ENCODE measurements at places on chromosomes 7 and 10.
A peak's percentile ranks its signal among the peaks of the same experiment; 100 is the strongest.

DNA sequence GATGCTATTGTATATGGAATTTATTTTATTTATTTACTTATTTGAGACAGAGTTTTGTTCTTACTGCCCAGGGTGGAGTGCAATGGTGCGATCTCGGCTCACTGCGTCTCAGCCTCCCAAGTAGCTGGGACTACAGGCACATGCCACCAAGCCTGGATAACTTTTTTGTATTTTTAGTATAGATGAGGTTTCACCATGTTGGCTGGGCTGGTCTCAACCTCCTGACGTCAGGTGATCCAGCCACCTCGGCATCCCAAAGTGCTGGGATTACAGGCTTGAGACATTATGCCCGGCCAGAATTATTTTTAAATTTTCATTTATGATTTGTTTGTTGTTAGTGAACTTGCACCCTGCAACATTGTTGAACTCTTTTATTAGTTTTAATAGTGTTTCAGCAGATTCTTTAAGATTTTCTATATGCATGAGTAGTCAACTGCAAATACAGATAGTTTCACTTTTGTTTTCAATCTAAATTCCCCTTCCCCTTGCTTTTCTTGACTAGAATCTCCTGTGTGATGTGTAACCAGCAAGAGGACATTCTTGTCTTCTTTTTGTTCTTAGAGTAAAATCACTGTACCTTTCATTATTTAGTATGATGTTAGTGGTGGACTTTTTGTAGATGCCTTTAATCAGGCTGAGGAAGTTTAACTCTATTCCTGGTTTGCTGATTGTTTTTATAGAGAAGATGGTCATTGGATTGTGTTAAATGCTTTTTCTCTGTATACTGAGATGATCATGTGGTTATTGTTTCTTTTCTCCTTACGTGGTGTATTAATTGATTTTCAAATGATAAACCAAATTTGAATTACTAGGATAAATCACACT, 27.8 kb downstream of the ZNF33A start:
- DNase-seq, result no peak

- DNase-seq, result no peak
These were observed 80.4 kb upstream of the CDK6 start for GRCh38 chr7:92916770-92917224.

DNA sequence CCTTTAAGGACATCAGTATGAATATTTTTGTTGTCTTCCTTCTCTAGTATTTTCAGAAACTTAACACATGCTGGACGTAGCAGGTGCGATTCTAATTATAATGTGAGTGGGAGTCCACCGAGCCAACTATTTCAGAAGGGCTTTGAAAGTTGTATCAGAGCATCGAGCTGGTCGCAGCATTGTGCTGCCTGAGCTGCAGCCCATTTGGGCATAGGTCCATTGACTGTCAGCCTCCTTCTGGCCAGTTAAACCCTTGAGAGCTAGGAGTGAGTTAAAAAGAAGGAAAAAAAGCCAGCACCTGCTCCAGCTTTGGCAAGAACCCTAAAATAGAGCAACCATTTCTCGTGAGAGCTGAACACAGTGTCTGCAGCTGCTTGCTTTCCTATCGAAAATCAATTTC, 47.8 kb downstream of the SLC35G1 start:
- DNase-seq, result no peak

- peak; percentile 16 for DNase-seq
These were observed 1.8 kb downstream of the SMURF1 start for GRCh38 chr7:99141841-99142726.

DNA sequence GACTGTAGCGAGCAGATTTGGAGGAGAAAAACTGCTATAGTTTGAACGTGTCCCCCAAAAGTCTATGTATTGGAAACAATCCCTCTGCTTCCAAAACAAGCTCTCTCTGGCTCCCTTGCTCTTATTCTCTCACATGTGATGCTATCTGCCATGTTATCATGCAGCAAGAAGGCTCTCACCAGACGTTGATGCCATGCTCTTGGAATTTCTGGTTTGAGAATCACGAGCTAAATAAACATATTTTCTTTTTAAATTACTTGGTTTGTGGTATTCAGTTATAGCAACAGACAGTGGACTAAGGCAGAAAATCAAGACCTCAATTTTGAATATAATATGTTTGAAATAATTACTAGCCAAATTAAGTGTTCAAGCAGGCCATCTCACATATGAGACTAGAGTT, 17.5 kb upstream of the GNAT3 start:
- DNase-seq, result no peak

DNA sequence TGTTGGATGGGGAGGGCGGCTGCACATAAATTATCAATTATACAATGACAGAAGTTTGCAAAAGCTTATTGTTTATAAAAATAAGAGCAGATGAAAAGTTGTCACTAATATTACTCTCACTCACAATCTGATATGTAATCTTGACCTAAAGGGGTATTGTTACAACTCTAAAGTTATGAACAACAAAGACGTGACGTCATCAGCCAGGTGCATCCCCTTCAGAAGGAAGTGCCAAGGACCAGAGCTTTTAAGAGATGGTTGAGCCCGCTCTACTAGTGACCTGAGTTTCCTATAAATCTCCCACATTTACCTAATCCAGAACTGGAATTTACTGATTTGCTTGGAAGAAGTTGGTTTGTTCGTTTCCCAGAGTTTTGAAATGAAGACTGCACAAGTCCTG, 247.7 kb upstream of the MGMT start:
- DNase-seq, result no peak

DNA sequence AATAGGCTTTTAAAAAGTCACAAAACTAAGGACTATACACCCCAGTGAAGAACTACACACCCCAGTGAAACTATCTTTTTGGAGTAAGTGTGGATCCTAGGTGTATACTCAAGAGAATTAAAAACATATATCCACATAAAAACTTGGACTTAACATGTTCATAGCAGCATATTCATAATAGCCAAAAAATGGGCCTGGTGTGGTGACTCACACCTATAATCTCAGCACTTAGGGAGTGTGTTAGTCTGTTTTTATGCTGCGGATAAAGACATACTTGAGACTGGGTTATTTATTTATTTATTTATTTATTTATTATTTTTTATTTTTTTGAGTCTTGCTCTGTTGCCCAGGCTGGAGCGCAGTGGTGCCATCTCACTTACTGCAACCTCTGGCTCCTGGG, 19.0 kb upstream of the COMTD1 start:
- DNase-seq, result no peak

DNA sequence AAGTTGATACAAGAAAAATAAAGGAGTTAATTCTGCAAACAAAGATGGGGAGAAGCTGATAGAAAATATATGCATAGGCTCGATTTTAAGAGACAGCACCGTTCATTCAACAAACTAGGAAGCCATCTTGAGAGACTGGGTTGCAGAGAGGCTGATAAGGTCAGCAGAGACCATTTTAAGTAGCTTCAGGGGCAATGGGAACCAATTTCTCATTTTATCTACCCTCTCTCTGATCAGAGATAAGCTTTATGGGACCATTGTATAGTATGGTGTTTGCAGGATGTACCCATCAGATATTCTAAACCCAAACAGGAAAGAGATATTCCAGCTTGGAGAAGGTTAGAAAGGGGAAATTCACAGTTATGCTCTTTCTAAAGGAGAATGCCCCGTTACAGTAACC, 499.5 kb downstream of the SORCS3 start:
- DNase-seq, result no peak

DNA sequence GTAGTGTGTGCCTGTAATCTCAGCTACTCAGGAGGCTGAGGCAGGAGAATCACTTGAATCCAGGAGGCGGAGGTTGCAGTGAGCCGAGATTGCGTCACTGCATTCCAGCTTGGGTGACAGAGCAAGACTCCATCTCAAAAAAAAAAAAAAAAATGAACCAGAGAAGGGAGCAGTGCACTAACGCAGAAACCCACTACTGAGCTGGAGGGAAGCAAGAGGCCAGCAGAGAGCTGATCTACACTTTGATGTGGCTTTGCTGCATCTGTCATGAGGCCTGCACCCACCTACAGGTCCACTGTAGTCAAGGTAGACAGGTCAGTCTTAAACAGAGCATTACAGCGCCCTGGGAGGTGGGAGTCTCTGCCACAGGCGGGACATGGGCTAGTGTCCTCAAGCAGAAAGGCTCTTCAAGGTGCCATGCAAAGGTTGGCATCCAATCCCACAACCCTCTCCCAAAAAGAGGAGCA, 30.0 kb downstream of the MAT1A start:
- DNase-seq, result no peak
